ENCODE measurements at places on chromosomes 13 and 19. TPM values are rescaled to one million over a fixed set of nuclear protein-coding genes. Genes with fewer than 3 reads are reported as not detected.

- DNase-seq = no peak
Measured at GRCh38 chr13:33144358-33144784, 128.1 kb downstream of the KL start.

- no peak for DNase-seq
Measured at GRCh38 chr19:29271911-29272310, 59.0 kb upstream of the UQCRFS1 start.

DNA sequence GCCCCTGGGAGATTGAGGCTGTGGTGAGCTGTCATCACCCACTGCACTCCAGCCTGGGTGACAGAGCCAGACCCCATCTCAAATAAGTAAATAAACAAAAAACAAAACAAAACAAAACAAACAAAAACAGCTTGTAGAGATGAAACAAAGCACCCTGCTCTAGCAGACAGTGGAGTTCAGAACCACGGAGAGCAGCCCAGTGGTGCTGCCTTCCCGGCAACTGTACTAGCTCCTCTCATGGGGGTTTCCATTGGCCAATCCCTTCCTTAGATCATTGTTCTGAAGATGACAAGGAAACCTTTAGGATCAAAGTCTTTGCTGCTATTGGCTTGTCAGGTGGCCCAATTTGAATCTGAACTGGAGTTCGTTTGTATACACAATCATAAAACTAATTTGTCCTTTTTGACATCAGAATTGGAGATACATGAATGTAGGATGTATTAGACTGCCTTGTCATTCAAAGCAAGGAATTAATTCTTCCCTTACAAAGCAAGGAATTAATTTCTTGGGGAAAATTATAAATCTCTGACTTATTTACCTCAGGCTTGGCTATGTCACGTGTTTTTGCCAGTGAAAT, 19.7 kb upstream of the SYCN start:
- peak; percentile 33 for DNase-seq

GRCh38 chr19:16957151-16957701, 68.4 kb downstream of the F2RL3 start:
- DNase-seq = peak; percentile 62

STARD13 gene
- total RNA-seq = 48.0 TPM

SLC27A1 gene
- total RNA-seq = 10.8 TPM

CA11 gene
- total RNA-seq = 1.3 TPM

DNA sequence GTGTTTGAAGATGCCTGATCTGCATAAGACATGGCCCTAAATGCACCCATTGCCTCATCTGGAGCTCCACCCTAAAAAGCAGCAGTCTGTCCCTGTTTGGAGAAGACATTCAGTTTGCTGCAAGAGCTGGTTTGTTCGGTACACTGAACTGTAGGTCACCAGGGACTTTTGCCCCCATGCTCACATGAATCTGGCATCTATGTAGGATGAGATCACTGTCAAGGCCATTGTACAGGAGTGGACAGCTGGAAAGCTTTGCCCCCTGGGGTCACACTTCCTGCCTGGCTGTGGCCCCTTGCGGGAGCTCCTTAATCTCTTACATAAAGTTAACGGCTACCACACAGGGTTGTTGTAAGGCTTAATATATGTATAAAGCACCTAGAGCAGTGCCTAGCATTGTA, 73.0 kb downstream of the IPO5 start:
- DNase-seq = peak; percentile 65

LILRA1 gene
- not detected for total RNA-seq

GRCh38 chr19:1486720-1487575, 3.2 kb downstream of the PCSK4 start:
- no peak for DNase-seq

DNA sequence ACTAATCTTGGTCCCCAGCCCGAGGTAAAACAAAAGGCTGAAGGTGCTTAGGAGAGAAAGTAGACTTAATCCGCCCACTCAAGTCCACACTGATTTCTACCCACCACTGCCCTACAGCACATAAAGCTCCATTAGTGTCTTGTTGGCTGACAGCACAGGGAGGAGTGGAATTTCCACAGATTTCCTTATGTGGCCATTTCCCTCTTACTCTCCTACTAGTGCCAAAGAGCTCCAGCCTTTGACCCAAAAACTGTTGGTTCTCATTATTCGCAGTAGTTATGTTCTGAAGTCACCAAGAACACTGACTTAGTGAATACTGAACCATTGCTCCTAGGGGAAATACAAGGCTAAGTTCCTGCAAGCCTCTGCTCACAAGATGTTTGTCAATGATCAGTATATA, 61.2 kb downstream of the RAB20 start:
- no peak for DNase-seq

GRCh38 chr13:33195693-33196464, 89.7 kb downstream of the STARD13 start:
- DNase-seq = no peak
